ENCODE measurements at places on chromosomes 12 and 14.

- DNase-seq, result no peak
These were observed 43.1 kb upstream of the KRR1 start for GRCh38 chr12:75554556-75554880.

- DNase-seq, result no peak
These were observed 10.1 kb downstream of the KRT80 start for GRCh38 chr12:52181746-52182145.

- no peak for DNase-seq
These were observed 125.2 kb upstream of the FKBP4 start for GRCh38 chr12:2669560-2669959.

GRCh38 chr12:69007101-69007854 is 74.3 kb upstream of the CPM start:
- DNase-seq, result peak; percentile 85

DNA sequence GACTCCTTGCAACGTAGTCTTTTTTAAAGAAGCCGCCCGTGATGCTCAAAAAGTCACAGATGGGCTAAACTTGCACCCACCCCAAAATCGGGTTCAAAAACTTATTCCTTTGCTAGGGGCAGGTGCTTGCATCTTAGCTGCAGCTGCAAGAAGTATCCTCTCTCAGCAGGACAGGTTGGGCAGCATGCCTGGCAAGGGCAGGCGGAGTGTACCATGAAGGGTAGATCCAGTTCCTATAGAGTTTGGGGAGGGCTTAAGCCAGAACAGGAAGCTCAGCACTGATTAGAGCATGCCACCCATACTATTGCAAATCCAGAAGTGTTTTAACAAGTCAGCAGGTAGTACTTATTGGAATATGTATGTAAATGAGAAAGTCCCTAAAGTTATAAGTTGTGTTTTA is 48.7 kb downstream of the CPM start:
- no peak for DNase-seq

DNA sequence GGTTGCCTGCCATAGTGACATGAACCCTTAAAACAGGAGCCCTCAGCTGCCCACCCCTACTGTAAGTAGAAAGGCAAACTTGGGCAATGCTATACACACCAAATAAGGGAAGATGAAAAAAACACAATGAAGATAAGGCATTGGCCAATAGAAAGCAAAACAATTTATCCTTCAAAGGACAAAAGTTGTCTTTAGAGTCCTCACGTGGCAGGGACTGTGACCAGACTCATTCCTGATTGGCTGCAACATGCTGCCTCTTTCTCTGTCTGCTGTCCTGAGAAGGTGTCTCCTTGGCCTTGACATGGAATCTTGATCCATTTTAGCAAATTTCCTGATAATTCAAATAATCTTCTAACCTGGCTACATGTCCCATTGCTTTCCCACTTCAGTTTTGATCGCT is 131.9 kb downstream of the GPR135 start:
- no peak for DNase-seq

DNA sequence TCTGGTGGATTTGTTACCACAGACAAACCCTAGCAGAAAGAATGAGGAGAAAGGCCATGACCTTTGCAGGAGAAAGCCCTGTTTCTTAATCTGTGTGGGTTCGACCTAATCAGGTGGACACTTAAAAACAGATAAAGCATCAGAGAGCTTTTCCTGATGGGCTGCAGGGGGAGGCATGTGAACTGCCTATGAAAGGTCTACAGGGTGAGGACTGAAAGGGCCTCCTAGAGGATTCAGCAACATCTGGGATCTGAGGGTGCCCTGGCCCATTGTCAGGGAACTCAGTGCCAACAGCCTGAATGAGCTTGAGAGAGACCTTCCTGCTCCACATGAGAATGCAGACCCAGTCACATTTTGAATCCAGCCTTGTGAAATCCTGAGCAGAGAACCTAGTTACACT is 178.8 kb upstream of the DDHD1 start:
- DNase-seq, result no peak

DNA sequence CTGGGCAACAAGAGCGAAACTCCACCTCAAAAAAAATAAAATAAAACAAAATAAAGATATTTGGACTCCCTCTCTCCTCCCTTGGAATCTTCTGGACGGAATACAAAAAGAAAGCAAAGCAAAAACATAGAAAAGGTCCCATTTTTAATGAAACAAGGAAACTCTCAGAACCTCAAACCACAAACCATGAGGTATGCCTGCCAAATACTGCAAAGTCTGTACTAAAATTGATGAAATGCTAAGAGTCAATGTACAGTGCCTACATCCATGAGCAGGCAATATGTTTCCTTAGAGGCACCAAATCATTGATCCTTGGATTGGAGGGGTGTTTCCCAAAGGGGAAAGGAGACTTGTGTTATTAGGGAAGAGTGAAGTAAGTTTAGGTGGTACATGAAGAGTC is 8.2 kb upstream of the RPS6KA5 start:
- DNase-seq, result no peak

DNA sequence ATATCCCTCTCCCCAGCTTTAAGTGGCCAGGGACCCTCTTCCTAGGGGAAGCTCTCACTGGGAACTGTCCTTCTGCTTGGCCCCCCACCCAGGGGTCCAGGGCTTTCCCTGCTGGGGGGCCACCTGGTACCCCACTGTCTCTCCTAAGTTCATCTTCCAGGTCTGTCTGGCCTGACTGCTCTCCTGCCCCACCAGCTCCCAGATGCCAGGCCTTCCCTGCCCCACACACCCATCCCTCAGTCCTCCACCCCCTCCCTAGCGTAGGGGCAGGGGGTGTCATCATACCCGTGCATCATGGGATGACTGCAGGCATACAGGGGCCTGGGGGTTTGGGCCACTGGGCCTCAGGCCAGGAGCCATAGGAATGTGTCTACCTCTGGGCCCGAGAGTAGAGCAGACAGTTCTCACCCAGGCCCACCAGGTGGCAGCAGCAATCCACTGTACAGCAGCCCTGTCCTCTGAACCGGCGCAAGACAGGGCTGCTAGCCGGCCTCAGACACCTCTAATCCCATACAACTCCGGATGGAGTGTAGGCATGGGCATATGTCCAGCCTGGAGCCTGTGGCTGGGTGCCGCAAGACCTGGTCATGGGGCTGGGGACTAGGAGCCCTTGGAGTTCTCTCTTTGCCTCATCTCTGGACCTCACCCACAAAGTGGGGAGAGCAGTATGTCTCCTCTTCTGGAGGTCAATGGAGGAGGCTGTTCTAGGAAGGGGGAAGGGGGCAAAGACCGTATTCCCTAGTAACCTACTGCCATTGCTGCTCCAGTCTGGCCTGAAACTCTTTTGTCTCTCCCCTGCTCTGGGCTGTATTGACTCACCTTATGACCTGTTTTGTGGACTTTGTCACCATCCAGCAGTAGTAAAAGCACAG is 10.0 kb upstream of the SMARCD1 start:
- peak; percentile 84 for DNase-seq

GRCh38 chr14:68439676-68440075 is 353.2 kb downstream of the ZFP36L1 start:
- DNase-seq, result no peak

DNA sequence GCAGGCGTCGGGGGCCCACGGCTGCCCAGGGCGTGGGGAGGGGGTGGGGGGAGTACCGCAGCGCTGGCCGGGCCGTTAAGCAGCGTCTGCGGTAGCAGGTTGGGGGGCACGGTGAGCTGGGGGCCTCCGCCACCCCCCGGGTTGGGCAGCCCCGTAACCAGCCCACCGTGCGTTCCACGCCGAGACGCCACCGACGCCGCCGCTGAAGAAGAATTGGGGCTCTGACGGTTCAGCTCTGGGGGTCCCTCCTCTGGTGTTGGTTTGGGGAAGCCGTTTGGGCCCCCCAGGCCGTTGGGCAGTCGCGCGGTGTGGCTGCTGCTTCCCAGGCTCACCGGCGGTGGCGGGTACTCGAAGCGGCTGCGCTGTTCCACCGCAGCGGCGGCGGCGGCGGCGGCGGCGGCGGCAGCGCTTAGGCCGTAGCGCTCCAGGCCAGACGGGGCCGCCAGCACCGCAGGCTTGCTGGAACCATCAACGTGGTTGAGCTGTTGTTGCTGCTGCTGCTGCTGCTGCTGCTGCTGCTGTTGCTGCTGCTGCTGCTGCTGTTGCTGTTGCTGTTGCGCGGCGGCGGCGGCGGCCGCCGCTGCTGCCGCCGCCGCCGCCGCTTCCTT is 1.5 kb downstream of the IRF2BPL start:
- DNase-seq, result no peak

DNA sequence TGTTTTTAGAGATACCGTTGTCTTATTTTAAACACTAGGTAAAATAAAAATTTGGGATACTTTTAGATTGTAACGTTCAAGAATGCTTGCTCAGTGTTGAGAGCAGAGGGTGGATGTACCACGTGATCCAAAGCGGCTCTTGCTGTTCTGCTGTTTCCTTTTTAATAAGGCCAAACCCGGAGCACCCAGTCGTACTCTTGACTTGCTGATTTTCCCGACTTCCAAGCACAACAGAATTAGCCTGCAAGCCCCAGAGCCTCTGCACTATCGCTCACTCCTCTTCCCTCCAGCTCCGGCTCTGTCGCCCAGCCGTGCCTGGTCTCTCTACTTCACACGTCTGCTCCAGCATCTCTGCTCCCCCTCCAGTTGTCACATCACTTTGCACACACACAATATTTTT is 77.3 kb downstream of the EMP1 start:
- no peak for DNase-seq

- no peak for DNase-seq
These were observed 122.5 kb upstream of the BCAT1 start for GRCh38 chr12:25071366-25071765.

DNA sequence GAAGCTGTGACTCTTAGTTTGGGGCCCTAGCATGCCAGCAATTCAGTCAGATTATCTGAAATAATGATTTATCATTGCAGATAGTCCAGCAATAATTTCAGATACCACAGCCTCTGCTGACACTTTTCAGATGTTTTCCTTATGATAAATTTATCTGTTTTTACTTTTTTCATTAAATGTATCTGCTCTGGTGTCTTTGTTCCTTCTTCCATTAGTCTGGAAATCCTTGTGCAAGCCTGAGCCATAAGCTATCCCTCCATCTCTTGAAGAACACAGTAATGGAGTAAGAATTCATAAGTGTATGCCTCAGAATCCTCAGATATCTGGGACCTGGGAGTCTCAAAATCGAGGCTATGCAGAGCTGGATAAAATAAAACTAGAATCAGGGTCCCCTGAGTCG is 146.4 kb upstream of the KRR1 start:
- no peak for DNase-seq

GRCh38 chr12:49975318-49975761 is 2.6 kb downstream of the AQP6 start:
- DNase-seq, result no peak

- DNase-seq, result peak; percentile 12
These were observed 217.4 kb upstream of the RTL1 start for GRCh38 chr14:101120641-101121507.

DNA sequence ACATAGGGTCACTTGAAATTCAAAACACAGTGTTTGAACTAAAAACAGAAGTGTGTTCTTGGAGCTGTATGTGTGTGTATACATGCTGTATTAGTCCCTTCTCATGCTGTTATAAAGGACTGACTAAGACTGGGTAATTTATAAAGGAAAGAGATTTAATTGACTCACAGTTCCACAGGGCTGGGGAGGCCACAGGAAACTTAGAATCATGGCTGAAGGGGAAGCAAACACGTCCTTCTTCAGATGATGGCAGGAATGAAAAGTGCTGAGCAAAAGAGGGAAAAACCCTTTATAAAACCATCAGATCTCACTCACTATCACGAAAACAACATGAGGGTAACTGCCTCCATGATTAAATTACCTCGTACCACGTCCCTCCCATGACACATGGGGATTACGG is 224.1 kb downstream of the BCAT1 start:
- DNase-seq, result no peak

DNA sequence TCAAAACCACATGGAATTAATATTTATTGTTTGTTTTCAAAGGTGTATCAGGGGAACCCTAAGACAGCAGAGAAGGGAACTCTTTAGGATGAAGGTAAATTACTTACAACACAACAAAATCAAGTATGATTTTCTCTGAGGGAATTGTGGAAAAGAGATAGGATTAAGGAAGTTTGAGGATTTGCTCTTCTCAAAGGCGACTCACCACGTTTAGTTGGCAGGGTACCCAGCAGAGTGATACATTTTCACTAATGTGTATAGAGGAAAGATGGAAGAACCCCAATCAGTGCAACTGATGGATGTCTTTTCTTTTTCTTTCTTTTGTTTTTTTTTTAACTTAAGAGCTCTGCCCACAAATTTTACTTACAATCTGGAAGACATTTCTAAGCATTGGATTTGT is 499.2 kb downstream of the CCER1 start:
- no peak for DNase-seq

- no peak for DNase-seq
These were observed 442.2 kb downstream of the ADAMTS20 start for GRCh38 chr12:43109631-43110345.

DNA sequence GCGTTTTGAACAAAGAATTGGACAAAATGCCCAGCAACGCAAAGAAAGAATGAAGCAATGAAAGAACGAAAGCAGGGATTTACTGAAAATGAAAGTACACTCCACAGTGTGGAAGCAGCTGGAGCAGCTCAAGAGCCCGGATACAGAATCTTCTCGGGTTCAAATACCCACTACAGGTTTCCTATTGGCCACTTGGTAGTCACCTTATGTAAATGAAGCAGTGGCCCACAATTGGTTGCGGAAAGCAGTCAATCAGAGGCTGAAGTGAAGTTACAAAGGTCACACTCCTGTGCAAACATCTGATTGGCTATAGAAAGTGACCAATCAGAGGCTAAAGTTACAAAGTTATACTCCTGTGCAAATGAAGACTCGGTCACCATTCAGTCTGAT is 15.0 kb upstream of the PPP1R13B start:
- no peak for DNase-seq
